ENCODE measurements at places on chromosomes 16 and 17. TPM values are rescaled to one million over a fixed set of nuclear protein-coding genes. Genes with fewer than 3 reads are reported as not detected.

RSKR gene
- total RNA-seq, result 10.2 TPM

ADGRG1 gene
- total RNA-seq, result 351 TPM

CCL5 gene
- total RNA-seq, result 10.3 TPM

EPN3 gene
- 5.0 TPM for total RNA-seq

TEX19 gene
- total RNA-seq, result not detected

WNT3 gene
- total RNA-seq, result 0.38 TPM

ABCA5 gene
- total RNA-seq, result 25.1 TPM

KRT33B gene
- total RNA-seq, result not detected

MYH2 gene
- total RNA-seq, result not detected

TMEM235 gene
- total RNA-seq, result not detected

HASPIN gene
- 0.38 TPM for total RNA-seq

PDIA2 gene
- not detected for total RNA-seq

CCL17 gene
- total RNA-seq, result 1.5 TPM

CCL16 gene
- 0.79 TPM for total RNA-seq

HNF1B gene
- total RNA-seq, result 185 TPM

RTN4RL1 gene
- 10.7 TPM for total RNA-seq

PLA2G10 gene
- not detected for total RNA-seq

TAC4 gene
- total RNA-seq, result 0.47 TPM

AOC2 gene
- 1.2 TPM for total RNA-seq

PIPOX gene
- total RNA-seq, result 2.8 TPM
